ENCODE measurements at places on chromosomes 12 and 14.

DNA sequence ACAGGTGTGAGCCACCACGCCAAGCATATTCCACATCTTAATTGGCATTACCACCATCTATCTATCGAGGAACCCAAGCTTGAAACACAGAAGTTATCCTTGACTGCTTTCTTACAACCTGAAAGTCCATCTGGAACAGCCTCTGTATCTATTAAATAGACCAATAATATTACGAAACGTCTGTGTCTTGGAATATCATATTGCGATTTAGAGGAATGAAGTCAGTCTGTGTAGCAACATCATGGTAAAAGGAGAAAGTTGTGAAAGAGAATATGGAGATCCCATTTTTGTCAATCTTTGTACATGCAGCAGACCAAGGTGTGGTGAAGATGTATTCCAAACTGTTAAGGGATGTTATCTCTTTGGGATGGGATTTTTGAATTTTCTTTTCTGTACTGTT is 25.8 kb upstream of the MAX start:
- DNase-seq, result no peak

DNA sequence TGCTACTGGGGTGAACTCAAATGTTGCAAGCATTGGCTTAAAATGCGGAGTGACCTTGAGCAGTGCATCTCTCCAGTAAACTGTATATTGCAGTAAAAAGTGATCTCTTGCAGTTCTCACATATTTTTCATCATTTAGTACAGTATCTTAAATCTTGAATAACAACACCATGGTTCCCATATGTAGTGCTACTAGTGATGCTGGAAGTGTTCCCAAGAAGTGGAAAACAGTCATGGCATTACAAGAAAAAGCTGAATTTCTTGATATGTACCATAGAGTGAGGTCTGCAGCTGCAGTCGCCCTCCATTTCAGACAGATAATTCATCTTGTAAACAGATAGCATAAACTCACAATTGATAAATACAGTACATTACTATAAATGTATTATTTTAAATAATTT is 42.9 kb upstream of the TSPAN8 start:
- no peak for DNase-seq

DNA sequence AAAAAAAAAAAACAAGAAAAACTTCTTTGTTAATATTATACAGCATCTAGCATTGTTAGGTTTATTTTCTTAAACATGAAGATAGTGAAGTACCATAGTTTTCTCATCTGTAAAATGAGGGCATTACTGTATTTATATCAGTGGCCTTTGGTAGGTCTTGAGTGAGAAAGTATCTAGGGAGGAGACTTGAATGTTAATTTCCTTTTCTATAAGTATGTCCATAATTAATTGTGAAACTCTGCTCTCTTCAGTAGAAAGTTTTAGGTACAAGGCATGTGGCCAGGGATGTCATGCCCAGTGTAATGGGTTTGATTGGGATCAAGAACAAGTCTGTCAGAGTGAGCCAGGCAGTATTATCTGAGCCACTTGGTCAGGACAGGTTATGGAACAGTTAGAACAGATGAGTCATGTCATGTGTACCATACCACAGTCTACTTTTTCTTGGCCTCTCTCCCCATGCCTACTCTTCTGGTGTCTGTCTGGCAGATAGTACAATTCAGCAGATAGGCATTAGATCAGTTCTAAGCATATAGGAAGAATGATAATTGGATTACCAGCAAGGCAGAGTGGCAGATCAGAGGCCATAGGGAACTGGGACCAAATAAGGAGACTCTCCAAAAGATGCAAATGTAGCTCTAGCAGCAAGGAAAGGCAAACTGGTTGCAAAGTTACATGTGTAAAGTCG is 30.4 kb downstream of the FBXO34 start:
- DNase-seq, result no peak

DNA sequence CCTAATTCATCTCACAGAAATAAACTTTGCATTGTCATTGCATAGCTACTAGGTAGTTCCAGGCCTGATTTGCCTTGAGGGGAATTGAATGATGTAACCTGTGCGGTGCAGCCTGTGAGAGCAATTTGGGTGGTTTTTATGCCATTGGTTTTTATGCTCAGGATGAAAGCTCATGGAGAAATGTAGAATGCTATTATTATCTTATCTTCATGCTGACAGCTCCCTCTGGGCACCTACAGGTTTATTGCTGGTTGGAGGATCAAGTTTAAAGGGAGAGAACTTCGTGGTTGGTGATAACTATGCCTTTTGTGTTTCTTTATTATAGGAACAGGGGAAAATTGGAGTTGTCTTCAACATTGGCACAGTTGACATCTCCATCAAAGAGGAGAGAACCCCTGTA is 547.9 kb downstream of the DIO2 start:
- DNase-seq, result no peak

DNA sequence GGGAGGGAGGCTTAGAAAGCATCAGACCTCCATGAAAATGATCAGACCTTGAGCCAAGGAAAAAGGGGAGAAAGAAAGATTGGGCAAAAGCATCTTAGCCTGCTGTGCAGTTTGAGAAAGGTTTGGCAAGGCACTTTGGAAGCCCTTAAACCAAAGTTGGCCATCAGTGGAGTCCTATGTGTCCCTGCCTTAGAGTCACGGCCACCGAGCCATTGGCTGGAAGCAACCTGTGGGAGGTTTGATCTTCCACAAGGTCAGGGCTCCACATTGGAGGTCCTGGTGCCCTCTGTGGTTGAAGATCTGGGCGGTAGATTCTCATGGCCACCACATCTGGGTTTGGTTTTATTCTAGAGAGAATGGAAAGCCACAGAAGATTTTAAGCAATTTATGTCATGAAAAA is 44.4 kb downstream of the SRRM4 start:
- no peak for DNase-seq

GRCh38 chr12:122449317-122449716 is 26.8 kb upstream of the CLIP1 start:
- DNase-seq, result no peak

DNA sequence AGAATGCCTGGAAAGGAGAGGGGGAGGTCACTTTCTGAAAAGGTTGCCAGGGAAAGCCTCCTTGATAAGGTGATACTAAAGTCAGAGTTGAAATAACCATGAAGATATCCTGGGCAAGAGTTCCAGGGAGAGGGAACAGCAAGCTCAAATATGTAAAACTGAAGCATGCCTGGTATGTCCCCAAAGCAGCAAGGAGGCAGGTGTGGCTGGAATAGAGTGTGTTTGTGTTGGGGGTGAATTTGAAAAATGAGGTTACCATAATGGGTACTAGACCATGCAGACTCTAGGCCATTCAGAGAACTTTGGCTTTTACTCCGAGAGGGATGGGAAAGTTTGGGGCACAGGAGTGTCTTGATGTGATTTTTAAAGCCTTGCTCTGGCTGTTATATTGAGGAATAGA is 66.7 kb upstream of the PTCSC3 start:
- no peak for DNase-seq

GRCh38 chr12:14826491-14826890 is 12.5 kb upstream of the SMCO3 start:
- no peak for DNase-seq

DNA sequence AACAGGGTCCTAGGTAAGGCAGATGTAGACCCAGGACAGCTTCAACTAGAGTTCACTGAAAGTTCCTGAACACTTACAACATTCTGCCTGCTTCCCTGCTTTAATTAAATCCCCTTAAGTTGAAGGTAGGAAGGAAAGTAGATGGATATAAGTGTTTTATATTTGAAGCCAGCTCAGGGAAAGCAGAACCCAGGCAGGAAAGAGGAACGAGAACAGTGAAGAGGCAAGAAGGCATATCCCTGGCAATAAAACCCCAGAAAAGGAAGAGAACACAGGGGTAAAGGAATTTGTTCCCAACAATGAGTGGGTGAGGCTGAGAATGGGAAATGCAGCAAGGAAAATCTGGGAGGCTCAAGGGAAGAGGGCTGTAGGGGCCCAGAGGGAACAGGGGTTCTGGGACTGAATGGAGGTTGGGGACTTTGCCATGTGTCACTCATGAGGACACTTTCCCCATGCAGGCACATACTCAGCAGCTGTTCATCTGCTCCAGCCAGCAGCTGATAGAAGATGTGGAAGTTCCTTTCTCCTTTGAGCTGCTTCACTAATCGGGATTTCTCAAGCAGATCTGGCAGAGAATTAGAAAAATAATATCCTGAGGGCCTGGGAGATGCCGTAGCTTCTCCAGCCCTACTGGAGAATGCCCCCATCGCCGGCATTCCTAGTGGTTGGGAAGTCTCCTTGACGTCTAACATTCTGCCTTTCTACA is 3.7 kb downstream of the MYO1A start:
- no peak for DNase-seq

- no peak for DNase-seq
These were observed 54.9 kb downstream of the VWF start for GRCh38 chr12:6069437-6070093.

DNA sequence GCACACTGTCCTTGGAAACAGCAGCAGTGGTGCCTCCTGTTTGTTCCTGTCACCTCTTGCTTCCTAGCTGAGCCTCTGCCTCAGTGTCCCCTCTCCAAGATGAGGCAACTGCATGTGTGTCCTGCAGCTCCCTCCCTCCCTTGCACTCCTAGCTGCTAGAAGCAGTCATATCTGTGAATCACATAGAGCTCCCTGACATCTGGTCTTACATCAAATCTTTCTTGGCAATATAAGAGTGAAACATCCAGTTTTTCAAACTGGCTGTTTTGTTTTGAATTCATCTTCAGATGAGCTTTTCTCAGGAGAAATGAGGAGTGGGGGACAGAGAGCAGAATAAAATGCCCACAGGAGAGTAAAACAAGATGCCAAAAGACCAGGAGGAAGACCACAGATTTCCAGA is 103.7 kb downstream of the VCPKMT start:
- no peak for DNase-seq

GRCh38 chr12:24770821-24771220 is 178.1 kb downstream of the BCAT1 start:
- no peak for DNase-seq

- DNase-seq, result no peak
These were observed 169.0 kb downstream of the PRIMA1 start for GRCh38 chr14:93619176-93619793.

- DNase-seq, result peak; percentile 33
These were observed 604 bp downstream of the EEA1 start for GRCh38 chr12:92928421-92928961.

- no peak for DNase-seq
These were observed 84.6 kb downstream of the SCFD1 start for GRCh38 chr14:30706704-30707103.

GRCh38 chr12:64691795-64692583 is 67.2 kb downstream of the GNS start:
- no peak for DNase-seq

GRCh38 chr12:29238822-29239291 is 89.8 kb downstream of the FAR2 start:
- no peak for DNase-seq

DNA sequence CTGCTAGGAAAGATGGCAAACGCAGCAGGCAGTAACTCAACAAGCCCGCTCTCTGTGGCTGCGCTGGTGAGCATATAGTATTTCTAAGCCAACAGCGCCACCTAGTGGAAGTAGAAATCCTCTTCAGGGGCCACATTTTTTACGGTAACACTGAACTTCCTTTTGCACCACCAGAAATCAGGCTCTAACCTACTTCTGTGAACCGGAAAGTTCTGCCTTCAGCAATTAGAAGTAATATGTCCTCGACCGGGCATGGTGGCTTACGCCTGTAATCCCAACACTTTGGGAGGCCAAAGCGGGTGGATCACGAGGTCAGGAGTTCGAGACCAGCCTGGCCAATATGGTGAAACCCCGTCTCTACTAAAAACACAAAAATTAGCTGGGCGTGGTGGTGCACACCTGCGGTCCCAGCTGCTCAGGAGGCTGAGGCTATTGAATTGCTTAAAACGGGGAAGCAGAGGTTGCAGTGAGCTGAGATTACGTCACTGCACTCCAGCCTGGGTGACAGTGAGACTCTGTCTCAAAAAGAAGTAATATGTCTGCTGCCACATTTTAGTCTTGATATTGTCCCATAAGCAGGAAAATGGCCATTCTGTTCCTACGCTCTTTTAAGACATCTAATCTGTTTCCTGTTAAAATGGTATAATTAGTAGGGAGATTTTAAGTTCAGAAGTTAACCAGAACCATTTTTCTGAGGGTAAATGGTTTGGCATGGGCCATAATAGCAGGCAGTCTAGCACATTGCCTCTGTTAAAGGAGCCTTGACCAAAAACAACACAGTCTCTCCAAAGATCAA is 26.8 kb downstream of the APOBEC1 start:
- DNase-seq, result peak; percentile 79

- DNase-seq, result no peak
These were observed 131.8 kb upstream of the MAP1LC3B2 start for GRCh38 chr12:116427200-116427930.

- DNase-seq, result no peak
These were observed 26.6 kb upstream of the LIMA1 start for GRCh38 chr12:50309950-50310349.

- DNase-seq, result no peak
These were observed 16.7 kb downstream of the CHGA start for GRCh38 chr14:92939699-92940098.

GRCh38 chr14:73771848-73772638 is 57.9 kb upstream of the PNMA1 start:
- peak; percentile 62 for DNase-seq

- DNase-seq, result no peak
These were observed 24.7 kb upstream of the MAP1LC3B2 start for GRCh38 chr12:116534311-116535121.
